ENCODE measurements at places on chromosomes 5 and 9. TPM values are rescaled to one million over a fixed set of nuclear protein-coding genes. Genes with fewer than 3 reads are reported as not detected.

The ARL14EPL gene
- polyA plus RNA-seq = not detected

The CDH10 gene
- 9.5 TPM for polyA plus RNA-seq

The HRH2 gene
- polyA plus RNA-seq = 2.8 TPM

The TMEM174 gene
- polyA plus RNA-seq = 22.4 TPM

The FBXL7 gene
- polyA plus RNA-seq = 30.1 TPM

The TMEM171 gene
- 5.9 TPM for polyA plus RNA-seq

DNA sequence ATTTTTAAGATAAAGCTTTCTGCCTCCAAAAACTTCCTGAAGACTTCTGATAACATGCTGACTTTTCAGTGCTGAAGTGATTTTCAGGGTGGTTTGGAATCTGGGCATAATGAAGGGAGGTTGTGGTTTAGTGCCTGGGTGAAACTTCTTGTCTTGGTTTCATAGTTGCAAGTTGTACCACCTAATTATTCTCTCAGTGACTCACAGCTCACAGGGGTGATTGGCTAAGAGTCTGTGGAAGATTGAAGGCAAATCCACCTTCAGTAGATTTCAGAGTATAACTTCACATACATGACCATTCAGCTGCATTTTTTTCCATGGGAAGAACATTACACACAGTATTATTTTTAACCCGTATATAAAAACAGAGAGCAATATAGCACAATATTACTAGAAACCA lies 199.9 kb downstream of the PTTG1 start:
- no peak for DNase-seq

GRCh38 chr9:124197177-124198095 lies 60.3 kb upstream of the NEK6 start:
- DNase-seq = no peak

DNA sequence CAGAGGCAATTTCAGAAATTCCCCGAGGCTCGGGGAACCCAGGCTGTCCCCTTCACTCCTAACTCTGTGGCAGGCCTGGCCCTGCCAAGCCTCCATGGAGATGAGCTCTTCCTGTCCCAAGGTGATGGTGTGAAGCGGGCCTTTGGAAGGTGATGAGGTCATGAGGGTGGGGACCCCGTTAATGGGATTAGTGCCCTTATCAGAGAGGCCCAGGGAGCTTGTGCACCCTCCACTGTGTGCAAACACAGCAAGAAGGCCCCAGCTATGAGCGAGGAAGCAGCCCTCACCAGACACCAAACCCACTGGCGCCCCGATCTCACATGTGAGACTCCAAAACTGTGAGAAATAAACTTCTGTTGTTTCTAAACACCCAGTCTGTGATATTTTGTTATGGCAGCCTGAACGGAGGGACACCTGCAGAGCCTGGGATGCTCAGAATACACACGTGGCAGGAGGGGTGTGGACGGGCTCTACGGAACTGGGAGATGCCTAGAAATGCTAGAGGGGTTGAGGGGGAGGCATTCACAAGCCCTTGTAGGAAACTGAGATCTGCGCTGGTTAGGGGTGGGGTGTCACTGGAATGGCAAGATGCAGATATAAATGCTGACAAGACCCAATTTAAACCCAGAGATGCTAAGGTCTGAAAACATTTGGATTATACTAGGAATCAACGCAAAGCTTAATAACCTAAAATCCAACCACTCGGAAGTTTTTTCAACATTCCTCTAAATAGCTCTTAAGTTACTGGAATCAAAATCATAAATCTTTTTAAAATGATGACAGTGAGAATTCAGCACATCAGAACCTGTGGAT lies 46.9 kb downstream of the ADAMTS2 start:
- no peak for DNase-seq

GRCh38 chr9:15136646-15137045 lies 170.4 kb downstream of the TTC39B start:
- DNase-seq = no peak

- DNase-seq = no peak
Observed at GRCh38 chr5:127634007-127634406, 14.9 kb upstream of the CTXN3 start.

GRCh38 chr9:18555105-18555883 lies 81.3 kb downstream of the ADAMTSL1 start:
- no peak for DNase-seq

DNA sequence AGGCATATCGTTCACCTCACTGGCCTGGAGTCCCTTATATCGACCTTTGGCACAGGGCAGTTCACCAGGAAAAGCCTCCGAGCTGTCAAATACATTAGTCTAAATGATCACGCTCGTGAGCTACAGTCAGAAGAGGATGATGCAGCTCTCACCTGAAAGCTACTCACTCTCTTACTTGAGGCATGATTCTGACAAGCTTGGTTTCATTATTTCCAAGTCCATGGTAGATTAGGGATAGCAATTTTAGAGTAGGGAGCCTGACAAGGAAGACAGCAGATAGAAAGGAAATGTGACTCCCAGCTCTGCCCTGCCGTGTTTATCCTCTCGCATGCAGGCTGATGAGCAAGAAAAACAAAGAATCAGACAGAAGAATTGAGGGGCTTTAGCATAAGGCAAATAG lies 98.0 kb upstream of the MAP1B start:
- no peak for DNase-seq

DNA sequence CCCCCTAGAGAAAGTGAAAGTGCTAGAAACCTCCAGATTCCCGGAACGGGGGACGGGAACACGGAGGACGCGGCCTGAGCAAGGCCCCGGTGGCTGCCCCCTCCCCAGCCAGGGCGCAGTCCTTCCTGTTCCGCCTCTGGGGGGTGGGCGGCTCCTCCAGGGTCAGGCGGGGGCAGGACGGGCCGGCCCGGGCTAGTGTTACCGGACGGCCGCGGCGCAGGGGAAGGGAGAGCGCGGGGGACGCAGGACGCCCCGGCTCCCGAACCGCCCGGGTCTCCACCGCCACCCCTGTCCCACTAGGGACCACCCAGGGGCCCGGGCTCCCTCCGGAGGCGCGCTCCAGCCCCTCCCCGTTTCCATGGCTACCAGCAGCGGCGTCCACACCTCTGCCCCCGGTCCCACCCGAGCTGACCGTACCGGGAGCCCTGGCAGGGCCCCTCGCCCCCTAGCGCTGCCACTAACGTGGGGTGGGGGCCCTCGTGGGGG lies 579 bp downstream of the SLC12A7 start:
- DNase-seq = no peak

DNA sequence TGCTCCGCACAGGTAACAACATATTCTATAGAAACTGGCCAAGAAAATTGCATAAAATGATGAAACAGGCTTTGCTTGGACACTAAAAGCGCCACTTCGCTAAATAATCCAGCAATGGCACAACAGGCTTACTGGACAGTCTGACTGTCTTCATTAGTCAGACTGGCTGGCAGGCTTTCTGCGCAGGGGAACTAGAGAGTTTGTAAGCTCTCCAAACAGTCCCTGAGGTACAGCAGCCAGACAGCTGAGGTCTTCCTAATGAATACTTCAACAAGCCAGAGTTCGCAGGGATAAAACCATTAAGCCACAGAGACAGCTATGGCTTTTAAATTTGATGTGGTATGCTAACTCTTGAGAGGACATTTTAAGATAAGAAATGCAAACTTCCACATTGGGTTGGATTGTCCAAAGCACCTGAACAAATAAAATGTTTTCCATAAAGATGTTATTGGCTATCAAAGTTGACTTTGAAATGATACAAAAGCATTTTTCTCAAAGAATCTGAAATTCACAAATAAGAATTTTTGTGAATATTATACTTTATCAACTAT lies 20.7 kb downstream of the PLK2 start:
- no peak for DNase-seq

DNA sequence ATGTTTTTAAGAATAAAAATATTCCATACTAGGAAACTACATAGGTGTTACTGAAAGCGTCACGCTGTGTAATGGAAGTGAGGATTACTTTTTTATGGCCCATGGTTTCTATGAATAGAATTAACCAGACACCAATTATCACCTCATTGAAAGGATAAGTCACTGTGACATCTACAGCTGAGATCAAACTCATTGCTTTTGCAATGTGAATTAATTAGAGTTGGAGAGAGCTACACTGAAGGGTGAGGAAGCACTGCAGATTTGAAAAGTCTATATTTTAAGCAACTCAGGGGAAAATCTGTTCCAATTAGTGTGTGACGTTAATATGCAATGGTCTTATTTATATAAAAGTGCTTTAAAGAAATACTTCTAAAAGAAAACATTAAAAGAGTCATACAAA lies 1300.1 kb upstream of the DMAC1 start:
- DNase-seq = no peak

GRCh38 chr5:8700671-8701070 lies 831.7 kb downstream of the MTRR start:
- DNase-seq = no peak
